CD8-positive, alpha-beta memory T cell (primary cell): ENCODE measurements at places on chromosomes 4 and X. TPM values are rescaled to one million over a fixed set of nuclear protein-coding genes. Genes with fewer than 3 reads are reported as not detected.

- no peak overlapping the region for H3K4me3 ChIP-seq
- no peak overlapping the region for H3K27ac ChIP-seq
- no peaks in the 10 kb centered on the region for H3K4me1 ChIP-seq
- H3K36me3 ChIP-seq = no peaks in the 10 kb centered on the region
- no peaks in the 10 kb centered on the region for H3K27me3 ChIP-seq
Measured at GRCh38 chrX:124534536-124534935, 188.2 kb downstream of the SH2D1A start.

- no peaks in the 10 kb centered on the region for H3K36me3 ChIP-seq
- H3K4me3 ChIP-seq = no peak overlapping the region
- no peaks in the 10 kb centered on the region for H3K27me3 ChIP-seq
- H3K27ac ChIP-seq = no peak overlapping the region
- no peaks in the 10 kb centered on the region for H3K4me1 ChIP-seq
- no peak for DNase-seq
Measured at GRCh38 chr4:125808570-125808969, 493.8 kb downstream of the FAT4 start.

GRCh38 chr4:38163216-38164006 lies 203.2 kb downstream of the PTTG2 start:
- H3K4me3 ChIP-seq = no peak overlapping the region
- H3K4me1 ChIP-seq = peaks cover 13% of the 10 kb centered on the region
- H3K27me3 ChIP-seq = no peaks in the 10 kb centered on the region
- no peak overlapping the region for H3K27ac ChIP-seq
- no peak for DNase-seq
- H3K36me3 ChIP-seq = no peaks in the 10 kb centered on the region

DNA sequence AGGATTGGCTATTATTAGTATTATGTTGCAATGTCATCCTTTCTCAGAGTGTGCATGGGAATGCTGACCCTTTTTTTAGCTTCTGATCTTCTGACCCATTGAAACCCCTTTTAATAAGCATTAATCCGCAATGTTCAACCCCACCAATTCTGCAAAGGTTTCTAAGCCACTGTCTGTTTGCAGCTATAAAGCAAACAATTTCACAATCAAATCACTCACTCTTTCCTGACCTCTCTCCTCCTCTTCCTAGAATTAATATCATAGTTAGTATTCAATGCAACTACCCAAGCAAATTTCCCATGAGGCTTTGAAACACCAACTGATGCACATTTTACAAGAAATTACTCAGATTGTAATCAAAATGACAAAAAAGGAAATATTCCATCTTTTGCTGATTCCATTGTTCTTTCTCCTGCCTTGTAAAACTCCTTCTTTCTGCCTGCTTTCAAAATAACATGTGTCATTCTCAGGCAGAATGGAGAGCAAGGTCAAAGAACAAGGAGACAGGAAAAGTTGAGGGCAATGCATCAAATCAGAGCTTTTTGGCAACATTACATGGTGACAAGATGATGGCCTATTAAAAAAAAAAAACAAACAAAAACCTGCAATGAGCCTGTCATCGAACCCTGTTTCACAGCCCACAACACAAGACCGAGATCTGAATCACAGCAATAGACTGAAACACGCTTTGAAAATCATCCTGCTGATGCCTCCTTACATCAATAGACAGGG lies 253.2 kb upstream of the AR start:
- no peak for DNase-seq
- H3K27me3 ChIP-seq = no peaks in the 10 kb centered on the region
- no peak overlapping the region for H3K4me3 ChIP-seq
- no peak overlapping the region for H3K27ac ChIP-seq
- H3K36me3 ChIP-seq = no peaks in the 10 kb centered on the region
- no peaks in the 10 kb centered on the region for H3K4me1 ChIP-seq

Gene UGT2B15
- not detected for polyA plus RNA-seq

GRCh38 chr4:41022116-41022515 lies 192.2 kb downstream of the APBB2 start:
- DNase-seq = no peak
- no peaks in the 10 kb centered on the region for H3K4me1 ChIP-seq
- H3K4me3 ChIP-seq = no peak overlapping the region
- no peaks in the 10 kb centered on the region for H3K36me3 ChIP-seq

DNA sequence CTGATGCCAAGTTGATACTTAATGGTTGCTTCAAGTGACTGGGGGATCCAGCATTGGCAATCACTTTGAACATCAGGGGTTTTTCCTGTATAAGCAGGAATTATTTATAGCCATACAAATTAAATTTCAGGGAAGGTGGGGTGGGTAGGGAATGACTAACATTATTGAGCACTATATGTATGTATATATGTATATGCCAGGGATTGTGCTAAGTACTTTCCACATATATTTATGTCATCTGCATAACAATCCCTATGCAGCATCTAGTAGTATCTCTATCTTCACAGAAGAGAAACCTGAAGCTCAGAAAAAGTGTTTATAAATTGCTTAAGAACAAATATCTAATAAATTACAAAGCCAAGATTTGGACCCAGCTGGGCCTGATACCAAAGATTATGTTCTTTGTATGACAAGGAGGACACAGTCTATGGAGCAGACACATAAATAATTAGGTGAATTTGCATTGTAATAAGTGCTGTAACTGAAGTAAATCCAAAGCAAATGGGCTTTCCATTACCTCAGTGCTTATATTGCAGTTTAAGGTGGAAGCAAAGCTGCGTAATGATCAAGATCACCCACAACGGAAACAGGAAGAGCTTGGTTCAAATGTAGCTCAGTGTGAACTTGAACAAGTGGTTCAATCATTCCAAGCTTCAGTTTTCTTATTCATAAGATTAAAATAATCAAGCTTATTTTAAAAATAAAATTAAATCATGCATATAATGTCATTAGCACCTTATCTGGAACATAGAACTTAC lies 18.9 kb upstream of the RASGEF1B start:
- peaks cover 45% of the 10 kb centered on the region for H3K4me1 ChIP-seq
- no peaks in the 10 kb centered on the region for H3K36me3 ChIP-seq
- no peak for DNase-seq
- H3K4me3 ChIP-seq = no peak overlapping the region
- no peak overlapping the region for H3K27ac ChIP-seq

DNA sequence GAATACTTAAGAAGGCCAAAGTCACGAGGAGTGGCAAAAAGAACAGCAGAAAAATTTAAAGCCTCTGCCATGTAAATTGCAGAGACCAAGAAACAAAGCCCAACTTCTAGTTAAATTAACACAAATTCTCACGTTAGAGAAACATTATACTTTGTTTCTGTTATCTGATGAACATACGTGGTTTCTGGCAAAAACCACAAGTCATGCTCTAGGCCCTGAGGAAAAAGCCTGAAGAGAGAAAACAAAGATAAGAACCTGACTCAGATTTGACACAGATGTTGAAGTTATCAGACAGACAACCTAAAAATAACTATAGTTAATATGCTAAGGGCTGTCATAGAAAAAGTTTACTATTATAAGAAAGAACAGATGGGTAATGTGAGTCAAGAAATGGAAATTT lies 149.1 kb upstream of the PCDH10 start:
- no peaks in the 10 kb centered on the region for H3K4me1 ChIP-seq
- no peak overlapping the region for H3K27ac ChIP-seq
- H3K4me3 ChIP-seq = no peak overlapping the region
- no peak for DNase-seq
- no peaks in the 10 kb centered on the region for H3K36me3 ChIP-seq

DNA sequence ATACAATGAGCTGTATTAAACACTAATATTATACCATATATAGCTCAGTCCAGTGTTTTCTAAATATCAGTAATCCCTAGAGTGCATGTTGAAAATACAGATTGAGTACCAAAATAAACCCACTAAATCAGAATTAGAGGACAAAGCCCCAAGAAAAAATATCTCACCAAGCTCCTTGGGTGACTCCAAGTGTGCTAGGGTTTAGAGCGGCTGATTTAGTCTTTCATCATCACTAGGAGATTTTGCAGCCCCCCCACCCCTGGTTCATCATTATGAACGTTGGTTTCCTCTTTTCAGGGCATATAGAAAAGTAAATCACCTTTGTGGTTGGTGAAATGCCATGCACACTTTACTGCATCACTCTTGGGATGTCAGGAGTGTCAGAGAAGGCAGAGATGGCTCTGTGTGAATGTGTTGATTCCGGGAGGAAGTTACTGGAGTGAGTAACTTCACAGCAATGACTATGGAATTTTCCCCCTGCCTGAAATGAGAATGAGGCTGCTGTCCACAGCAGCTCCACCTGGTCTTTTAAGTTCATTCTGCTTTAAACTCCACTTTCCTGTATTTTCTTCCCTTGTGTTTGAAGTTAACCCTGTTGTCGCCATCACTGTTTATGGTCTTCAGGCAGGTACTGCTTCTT lies 25.2 kb upstream of the ANAPC4 start:
- H3K36me3 ChIP-seq = no peaks in the 10 kb centered on the region
- no peak overlapping the region for H3K4me3 ChIP-seq
- no peaks in the 10 kb centered on the region for H3K4me1 ChIP-seq
- DNase-seq = no peak
- no peak overlapping the region for H3K27ac ChIP-seq

Gene CHIC1
- 2.5 TPM for polyA plus RNA-seq

Gene NIPAL1
- 0.61 TPM for polyA plus RNA-seq

DNA sequence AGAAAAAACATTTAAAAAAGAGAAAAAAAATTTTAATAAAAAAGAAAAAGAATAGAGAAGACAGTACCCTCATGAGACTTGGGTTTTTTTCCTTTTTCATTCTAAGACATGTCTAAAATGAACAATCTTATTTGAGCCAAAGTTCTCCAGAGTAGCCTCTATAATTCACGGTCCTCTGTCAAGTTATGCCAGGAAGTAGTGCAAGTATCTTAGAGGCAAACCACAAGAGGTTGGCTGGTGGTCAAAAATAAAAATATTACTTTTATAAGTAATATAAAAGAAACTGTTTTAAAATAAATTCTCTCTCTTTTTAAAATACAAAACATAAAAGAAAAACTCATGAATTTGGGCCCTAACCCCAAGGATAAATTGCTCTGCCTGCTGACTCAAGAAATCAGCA lies 26.5 kb downstream of the HNRNPDL start:
- no peak for DNase-seq
- H3K27me3 ChIP-seq = peaks cover 4% of the 10 kb centered on the region
- H3K36me3 ChIP-seq = no peaks in the 10 kb centered on the region
- no peaks in the 10 kb centered on the region for H3K4me1 ChIP-seq
- H3K27ac ChIP-seq = no peak overlapping the region

DNA sequence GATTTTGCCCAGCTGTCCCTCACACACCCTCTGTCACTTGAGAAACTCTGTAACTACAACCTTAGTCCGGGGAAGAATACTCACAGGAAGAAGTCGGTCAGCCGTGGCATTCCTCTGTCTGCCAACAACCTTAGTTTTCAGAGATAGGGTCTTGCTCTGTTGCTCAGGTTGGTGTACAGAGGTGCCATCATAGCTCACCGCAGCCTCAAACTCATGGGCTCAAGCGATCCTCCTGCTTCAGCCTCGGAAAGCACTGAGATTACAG lies 12.2 kb upstream of the SPCS3 start:
- H3K27me3 ChIP-seq = peaks cover 5% of the 10 kb centered on the region
- no peak for DNase-seq
- H3K4me3 ChIP-seq = no peak overlapping the region
- H3K27ac ChIP-seq = no peak overlapping the region
- no peaks in the 10 kb centered on the region for H3K36me3 ChIP-seq
- H3K4me1 ChIP-seq = no peaks in the 10 kb centered on the region

DNA sequence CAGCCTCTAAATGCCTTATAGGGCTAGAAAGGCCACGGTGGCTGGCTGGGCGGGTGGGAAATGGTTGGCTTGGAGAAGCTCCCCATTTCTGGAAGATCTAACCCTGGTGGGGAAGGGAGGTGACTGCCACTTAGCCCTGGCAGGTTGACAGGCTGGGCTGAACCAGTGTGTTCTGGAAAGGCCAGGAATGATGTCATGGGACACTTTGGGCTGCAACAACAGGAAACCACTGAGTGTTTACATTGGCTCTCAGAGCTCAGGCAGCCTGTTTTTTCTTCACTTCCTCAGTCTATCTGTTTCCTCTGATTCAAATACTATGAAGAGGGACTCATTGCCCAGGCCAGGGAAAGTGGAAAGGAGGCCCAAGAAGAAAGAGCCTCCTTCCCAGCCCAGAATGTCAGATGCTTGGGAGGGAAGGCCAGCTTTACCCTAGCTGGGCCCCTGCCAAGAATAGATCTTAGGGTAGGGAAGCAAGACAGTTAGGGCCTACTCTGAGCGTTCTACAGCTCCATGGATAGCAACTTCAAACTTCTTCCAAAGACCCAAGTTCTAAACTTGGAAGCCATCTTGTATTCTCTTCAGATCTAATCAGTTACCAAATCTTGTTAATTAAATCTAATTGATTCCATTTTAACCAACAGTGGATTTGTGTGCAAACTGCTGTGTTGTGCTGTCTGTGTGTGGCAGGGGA lies 65.8 kb upstream of the MSN start:
- H3K4me1 ChIP-seq = peaks cover 60% of the 10 kb centered on the region
- H3K36me3 ChIP-seq = no peaks in the 10 kb centered on the region
- peak overlapping the region; percentile 51 for H3K27ac ChIP-seq

GRCh38 chrX:110042496-110042895 lies 39.6 kb downstream of the TMEM164 start:
- DNase-seq = no peak
- no peaks in the 10 kb centered on the region for H3K27me3 ChIP-seq
- no peak overlapping the region for H3K4me3 ChIP-seq
- H3K36me3 ChIP-seq = no peaks in the 10 kb centered on the region
- H3K4me1 ChIP-seq = no peaks in the 10 kb centered on the region

- no peak overlapping the region for H3K4me3 ChIP-seq
- no peaks in the 10 kb centered on the region for H3K27me3 ChIP-seq
- no peak for DNase-seq
- no peaks in the 10 kb centered on the region for H3K36me3 ChIP-seq
- H3K27ac ChIP-seq = no peak overlapping the region
Measured at GRCh38 chrX:26722666-26723428, 506.9 kb downstream of the MAGEB5 start.

Gene MAPK10
- not detected for polyA plus RNA-seq

Gene KLB
- polyA plus RNA-seq = not detected

Gene NKX1-1
- not detected for polyA plus RNA-seq

Gene CT47B1
- not detected for polyA plus RNA-seq

GRCh38 chr4:79015411-79015810 lies 76.2 kb upstream of the PAQR3 start:
- H3K4me1 ChIP-seq = no peaks in the 10 kb centered on the region
- H3K36me3 ChIP-seq = no peaks in the 10 kb centered on the region
- no peak for DNase-seq
- H3K27me3 ChIP-seq = no peaks in the 10 kb centered on the region

Gene AGTR2
- polyA plus RNA-seq = not detected

DNA sequence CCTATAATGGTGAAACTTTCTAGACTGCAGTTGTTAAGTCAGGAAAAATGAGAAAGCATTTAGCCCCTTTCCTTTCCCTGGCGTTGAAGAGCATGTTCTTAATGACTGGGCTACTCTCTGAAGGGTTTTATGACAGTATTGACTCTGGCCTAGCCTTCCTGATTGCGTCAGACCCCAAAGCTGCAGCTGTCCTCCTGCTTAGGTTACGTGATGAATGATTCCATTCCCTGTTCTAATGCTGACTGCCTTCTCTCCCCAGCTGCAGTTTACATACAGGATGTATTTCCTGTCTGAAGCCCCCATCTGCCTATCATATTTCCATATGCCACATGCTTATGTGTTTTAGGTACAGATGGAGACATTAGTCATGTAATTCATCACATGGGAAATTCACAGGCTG lies 105.8 kb upstream of the EGFL6 start:
- H3K27me3 ChIP-seq = no peaks in the 10 kb centered on the region
- H3K27ac ChIP-seq = no peak overlapping the region
- no peaks in the 10 kb centered on the region for H3K4me1 ChIP-seq

GRCh38 chr4:77815636-77816035 lies 3.5 kb downstream of the CNOT6L start:
- peaks cover 62% of the 10 kb centered on the region for H3K4me1 ChIP-seq
- DNase-seq = no peak
- peak overlapping the region; percentile 24 for H3K4me3 ChIP-seq
- no peaks in the 10 kb centered on the region for H3K27me3 ChIP-seq
- no peak overlapping the region for H3K27ac ChIP-seq
